ENCODE measurements at places on chromosomes 16 and 17.

DNA sequence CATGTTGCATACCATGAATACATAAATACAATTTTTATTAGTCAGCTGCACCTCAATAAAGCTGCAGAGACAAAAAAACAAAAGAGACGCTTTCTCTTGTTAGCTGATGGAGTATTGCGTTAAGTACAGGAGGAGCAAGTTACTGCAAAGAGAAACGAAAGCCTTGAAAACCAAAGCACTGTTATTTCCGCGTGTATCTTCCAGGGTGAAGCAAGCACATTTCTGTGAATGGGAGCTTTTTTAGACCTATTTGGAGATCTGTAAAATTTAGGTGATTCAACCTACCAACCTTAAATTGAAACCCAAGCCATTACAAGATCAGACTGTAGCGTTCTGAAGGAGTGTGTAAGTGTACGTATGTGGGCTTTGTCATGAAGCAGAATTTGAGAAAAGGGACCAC lies 390.4 kb downstream of the SOX9 start:
- no peak for DNase-seq

- DNase-seq, result no peak
Observed at GRCh38 chr16:440627-441026, 15.2 kb downstream of the RAB11FIP3 start.

GRCh38 chr16:50303605-50304466 lies 37.5 kb downstream of the ADCY7 start:
- DNase-seq, result peak; percentile 43

GRCh38 chr17:29060475-29060874 lies 17.5 kb downstream of the PIPOX start:
- DNase-seq, result no peak

DNA sequence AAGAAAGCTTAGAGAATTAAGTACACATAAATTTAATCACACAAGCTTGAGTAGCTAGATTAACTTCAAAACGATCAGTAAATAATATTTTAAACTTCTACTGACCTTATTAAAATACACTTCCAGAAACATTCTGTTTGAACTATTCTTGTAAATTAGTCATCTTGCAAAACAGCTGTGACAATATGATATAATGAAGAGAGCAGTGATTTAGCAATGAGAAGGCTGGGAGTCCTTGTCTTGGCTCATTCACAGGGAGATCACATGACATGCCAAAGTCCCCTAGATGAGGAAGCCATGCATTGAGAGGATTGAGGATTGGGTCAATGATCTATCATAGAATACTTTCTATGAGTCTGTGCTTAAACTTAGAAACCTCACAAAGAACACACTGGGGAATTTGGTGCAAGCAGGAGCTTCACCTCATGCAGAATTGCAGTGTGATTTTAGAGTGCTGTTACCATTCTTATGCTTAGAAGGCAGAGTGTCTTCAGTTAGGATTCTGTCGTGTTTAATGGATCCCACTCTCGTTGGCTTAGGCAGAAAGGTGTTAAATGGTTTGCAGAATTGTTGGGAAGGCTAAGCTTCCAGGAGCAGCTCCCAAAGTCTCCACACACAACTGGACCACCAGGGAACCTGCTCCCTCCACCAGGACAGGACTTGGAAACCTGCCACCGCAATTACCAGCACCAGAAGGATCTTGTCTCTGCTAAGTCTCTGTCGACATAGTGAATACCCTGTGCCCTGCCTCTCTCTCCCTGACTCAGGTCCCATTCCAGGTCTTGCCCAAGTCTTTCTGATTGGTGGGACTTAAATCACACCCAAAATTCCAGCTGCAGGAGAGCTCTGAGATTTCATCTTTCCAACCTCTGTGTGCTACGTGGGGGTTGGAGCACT lies 87.1 kb downstream of the USP22 start:
- DNase-seq, result no peak

DNA sequence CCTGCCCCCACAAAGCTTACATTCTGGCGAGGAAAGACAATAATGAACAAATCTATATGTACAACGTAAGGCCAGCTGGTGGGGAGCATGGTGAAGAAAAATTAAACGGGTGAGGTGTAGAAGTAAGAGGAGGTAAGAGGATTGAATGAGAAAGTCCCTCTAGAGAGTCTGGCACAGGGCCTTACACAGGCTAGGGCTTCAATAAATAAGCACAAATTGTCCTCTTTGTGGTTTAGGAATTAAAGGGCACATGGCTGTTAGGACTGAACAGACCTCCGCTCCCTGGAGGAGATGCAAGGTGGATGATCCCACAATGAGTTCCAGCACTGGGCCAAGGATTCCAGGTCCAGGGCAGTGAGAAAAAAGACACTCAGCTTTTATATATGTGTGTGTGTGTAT lies 43.1 kb upstream of the HAPSTR1 start:
- no peak for DNase-seq

GRCh38 chr16:58039829-58040495 lies 14.4 kb downstream of the MMP15 start:
- no peak for DNase-seq

- DNase-seq, result peak; percentile 71
Observed at GRCh38 chr17:30236766-30237165, 1.3 kb upstream of the SLC6A4 start.

DNA sequence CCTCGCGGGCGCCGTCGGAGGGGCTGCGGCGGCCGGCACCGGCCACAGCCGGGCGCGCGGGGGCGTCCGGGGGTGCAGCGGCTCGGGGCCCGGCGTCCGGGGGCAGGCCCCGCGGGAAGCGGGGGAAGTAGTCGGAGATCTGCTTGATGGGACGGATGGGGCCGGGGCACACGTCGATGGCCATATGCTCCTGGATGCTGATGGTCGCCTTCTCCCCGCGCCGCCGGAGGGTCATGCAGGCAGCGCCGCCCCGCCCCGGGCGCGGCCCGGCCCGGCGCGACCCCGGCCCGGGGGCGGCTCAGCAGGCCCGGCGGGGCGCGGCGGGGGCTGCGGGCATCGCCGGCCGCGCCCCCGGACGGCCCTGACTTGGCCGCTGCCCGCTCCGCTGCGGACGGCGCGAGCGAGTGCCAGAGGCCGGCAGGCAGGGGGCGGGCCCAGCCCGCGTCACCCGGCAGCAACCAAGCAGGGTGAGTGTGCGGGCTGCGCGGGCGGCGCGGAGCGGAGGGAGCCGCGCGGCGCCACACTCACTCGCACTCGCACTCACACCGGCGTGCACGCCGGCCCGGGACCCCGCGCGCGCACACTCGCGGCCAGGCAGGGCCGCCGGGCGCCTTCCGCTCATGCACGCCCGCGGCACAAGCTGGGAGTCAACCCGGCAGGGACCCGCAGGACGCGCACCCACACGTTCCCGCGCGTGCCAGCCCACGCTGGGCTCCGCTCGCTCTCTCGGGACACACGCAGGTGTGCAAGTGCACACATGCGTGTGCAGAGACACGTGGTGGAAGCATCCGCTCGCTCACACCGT lies at the start of gene DOC2B:
DOC2B (minus strand) TSS at position 406 of the 805 bp plus-strand sequence; CDS start at position 235, 171 bp downstream.
- DNase-seq, result peak; percentile 66

All from left lobe of liver (tissue), 2 donors.